ENCODE measurements at places on chromosomes 1 and 21.

DNA sequence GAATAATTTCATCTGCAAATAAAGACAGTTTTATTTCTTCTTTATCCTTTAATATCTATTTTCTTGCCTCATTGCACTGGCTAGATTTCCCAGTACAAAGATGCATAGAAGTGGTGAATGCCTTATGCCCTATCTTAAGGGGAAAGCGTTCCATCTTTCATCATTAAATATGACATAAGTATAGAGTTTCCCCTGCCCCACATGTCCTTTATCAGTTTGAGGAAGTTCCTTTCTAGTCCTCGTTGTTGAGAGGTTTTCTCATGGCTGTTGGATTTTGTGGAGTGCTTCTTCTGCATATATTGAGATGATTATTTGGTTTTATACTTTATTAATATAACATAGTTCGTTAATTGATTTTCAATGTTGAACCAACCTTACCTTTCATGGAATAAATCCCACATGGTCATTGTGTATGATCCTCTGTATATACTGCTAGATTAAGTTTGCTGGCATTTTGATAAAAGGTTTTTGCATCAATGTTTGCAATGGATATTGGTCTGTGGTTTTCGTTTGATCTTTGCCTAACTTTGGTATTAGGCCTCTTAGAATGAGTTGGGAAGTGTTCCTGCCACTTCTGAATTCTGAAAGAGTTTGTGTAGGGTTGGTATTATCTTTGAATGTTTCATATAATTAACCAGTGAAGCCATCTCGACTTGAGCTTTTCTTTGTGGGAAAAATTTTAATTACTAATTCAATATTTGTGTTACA, 15.6 kb downstream of the PRKACB start:
- DNase-seq = no peak

DNA sequence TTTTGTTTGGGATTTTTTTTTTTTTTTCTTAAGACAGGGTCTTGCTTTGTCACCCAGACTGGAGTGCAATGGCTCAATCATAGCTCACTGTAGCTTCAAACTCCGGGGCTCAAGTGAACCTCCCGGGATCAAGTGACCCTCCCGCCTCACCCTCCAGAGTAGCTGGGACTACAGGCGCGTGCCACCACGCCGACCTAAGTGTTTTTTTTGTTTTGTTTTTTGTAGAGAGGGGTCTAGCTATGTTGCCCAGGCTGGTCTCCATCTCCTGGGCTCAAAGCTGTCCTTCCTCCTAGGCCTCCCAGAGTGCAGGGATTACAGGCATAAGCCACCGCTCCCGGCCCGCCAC, 776 bp downstream of the HLCS start:
- DNase-seq = no peak

GRCh38 chr21:43694437-43695079, 24.4 kb upstream of the PDXK start:
- no peak for DNase-seq

DNA sequence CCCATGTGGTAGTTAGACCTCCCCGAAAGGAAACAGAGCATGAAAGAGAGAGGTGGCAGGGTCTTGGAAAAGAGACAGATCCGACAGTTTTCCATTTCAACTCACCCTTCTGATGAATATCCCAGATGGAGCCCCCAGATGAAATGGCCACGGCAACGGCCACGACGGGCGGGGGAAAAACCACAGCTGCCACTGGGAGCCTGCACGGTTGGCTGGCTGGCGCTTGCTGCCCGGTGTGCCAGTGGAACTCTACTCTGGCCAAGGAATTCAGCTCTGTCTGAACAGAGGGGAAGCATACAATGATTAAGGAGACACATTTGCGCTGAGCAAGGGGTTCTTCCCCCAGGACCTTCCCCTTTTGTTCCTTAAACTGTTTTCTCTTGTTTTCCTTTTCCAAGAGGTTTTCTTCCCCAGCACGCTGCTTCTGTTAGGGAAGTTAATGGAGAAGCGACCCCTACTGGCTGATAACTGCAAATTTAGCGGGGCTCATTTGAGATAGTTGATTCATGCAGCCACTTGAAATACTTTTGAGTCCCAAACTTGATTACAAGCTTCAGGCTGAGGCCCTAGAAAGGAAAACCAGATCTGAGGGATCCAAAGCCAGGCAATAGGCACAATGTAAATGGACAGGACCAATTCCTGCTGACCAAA, 1122.5 kb downstream of the NCAM2 start:
- no peak for DNase-seq

DNA sequence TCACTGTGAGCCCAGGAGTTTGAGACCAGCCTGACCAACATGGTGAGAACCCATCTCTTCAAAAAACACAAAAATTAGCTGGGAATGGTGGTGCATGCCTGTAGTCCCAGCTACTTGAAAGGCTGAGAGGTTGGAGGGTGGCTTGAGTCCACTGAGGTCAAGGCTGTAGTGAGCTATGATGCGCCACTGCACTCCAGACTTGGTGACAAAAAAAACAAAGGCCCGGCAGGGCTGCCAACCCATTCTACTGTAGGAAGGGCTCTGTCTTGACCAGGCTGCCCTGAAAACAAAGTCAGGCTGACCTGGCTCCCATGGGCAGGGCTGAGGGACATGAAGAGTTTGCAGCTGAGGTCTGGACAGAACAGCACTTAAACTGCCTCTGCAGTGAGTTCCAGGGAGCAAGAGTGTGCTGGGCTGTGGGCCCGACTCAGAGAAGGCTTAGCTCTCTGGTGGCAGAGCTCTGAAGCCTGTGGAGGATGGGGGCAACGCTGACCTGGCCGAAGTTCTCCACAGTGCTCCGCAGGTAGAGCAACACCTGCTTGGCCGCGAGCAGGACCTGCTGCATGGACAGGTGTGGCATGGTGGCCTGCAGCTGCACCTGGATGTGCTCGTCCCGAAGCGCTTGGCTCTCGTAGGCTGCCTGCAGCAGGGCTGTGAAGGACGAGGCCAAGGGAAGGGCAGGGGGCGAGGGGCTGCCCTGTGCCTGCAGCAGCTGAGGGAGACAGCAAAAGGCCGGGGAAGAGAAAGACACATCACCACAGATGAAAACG, 42.4 kb downstream of the URB1 start:
- no peak for DNase-seq

DNA sequence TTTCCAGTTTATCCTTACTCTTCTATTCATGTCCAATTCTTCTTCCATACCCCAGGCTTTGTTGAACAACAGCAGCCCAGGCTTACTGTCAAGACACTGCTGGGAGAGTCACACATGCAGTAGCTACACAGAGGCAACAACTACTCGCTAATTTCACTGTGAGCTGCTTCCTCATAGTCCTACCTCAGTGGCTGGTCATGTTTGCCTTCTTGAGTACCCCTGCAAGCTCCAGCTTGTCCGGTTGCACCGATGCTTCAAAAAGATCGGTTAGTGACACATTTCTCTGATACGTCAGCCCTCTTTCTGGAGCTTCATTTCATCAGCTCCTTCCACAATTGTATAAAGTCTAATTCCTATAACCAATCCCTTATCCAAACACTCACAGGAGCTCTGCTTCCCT, 246.7 kb upstream of the NFIA start:
- DNase-seq = no peak

GRCh38 chr1:188444526-188444925, 1615.8 kb downstream of the PLA2G4A start:
- DNase-seq = no peak

DNA sequence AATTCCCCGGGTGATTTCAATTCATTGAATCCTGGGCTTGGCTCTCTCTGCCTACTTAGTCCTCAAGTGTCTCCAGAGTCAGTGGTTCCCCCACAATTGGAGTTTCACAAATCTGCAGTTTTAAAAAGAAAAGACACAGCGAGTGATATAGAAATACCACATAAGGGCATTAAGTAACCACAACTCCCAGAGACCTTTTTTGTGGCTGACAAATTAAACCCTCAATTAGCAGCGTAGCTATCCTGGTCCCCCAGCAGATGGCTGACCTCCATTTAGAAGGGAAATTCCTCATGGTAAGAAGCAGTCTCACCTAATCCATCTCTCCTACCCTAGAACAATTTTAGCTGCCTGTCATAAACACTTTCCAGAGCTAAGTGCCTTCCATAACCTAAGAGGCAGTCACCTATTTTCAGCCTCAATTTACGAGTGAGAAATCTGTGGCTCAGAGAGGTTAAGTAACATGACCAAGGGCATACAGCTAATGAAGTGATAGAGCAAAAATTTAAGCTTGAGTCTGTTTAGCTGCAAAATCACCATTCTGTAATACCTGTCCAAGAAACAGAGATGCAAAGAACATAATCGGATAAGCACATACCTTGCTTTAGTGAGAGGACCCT, 56.0 kb upstream of the NBPF3 start:
- no peak for DNase-seq

- DNase-seq = no peak
Measured at GRCh38 chr1:204132718-204133117, 19.1 kb downstream of the ETNK2 start.

DNA sequence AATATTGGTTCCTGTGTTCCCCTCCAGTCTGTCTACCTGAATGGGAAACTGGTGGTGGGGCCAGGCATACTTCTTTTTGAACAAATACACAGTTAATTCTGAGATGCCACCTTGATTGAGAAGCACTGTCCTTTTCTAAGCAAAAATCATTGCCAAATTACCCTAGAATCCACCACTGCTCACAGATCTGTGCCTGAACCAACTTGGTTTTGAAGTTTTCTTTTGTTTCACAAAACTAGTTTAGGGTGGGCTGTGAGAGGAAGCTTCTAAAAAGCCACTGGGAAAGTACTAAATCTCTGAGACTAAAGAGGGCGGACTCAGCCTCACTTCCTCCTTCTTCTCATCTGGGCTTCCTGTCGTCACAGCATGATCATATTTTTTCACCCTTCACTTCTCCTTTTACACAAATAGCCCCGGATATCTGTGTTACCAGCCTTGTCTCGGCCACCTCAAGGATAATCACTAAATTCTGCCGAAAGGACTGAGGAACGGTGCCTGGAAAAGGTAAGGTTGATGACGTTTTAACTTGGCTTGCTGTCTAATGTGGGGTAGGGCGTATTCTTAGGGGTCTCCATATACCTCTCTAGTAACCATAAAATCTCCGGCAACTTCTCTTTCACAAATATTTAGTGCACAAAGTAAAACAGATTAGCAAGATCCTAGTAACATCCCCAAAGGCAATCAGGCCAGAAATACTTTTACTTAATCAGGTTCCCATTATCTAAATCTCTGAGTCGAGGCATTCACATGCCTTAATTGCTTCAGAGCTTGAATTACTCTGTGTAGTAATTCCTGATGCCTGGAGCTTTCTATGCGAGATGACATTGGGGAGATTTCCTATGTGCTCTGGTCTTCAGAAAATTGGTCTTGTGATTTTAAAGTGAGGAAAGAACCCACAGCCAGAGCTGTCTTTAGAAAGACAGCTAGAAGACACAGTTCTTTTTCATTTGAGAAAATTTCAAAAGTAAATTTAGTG, at the start of gene CD53:
TSS of gene CD53 (plus strand) at position 404 of the 976 bp plus-strand sequence. CDS start 18,261 bp downstream, outside the sequence.
- DNase-seq = no peak

DNA sequence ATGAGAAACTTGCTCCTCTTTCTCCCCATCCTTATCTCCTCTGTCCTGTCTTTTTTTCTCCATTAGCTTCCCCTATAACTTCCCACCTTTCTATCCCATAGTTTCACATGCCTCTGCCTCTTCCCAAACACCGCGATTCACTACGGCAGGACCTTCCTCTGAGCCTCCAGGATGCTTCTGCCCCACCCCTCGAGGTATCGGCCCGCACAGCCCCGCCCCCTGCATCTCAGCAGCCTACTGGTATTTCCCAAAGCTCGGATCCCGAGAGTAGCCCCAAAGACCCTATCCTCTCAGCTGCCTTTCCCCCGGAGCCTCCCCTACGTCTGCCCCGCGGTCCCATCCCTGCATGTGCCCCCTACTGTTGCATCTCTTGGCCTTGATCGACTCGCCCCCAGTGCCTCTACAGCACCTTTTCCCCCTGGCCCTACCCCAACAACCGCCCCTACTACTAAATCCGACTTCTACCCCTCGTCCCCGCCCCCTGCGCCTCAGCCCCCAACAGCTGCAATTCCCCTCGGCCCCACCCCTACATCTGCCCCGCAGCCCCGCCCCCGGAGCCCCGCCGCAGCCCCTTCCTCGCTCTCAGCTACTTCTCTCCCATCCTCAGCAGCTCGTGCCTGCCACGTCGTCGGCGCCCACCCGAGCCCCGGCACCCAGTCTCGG, 512 bp downstream of the PIAS3 start:
- DNase-seq = peak; percentile 73

DNA sequence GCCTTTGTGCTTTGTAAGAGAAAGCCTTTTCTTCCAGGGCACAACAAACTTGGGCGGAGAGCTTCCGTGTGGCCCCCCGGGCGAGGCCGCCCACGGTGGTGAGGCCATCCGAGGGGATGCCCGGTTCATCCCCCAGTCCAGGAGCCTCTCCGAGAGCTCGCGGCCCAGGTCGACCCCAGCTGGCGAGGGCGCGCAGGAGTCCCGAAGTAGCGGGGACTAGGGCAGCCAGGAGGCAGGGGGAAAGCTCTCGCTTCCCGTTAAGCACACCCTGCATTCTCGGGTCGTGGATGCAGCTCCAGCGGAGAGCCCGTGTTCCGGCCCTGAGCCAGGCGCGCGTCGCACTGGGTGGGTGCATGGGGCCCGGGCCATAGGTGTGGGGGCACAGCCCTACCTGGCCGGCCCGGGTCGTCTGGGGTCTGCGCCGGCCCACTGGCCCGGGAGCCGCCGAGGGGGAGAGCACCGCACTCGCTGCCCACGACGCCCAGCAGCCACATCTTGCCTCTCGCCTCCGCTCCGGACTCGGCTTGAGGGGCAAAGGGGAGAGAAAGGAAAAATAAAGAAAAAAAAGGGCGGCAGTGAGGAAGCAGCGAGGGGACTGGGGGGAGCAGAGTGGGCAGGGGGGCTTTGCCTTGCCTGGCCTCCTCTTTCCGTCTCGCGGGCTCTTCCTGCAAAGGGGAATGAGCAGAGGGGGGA, 1.8 kb downstream of the RNF220 start:
- DNase-seq = no peak

DNA sequence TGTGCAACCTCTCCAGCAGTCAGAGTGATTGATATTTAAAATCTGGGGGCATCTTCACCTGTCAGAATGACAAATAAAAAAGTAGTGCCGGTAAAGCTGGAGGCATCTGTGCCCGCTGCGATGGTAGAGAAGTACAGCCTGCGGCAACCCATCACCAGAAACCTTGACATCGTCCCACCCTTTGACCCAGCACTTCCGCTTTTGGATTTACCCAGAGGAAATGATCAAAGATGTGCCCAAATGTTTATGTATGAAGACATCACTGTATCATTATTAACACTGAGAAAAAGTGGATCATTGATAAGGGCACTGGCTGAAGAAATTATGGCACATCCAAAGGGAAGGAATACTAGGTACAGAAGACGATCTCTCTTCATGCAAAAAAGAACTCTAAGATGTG, 96.0 kb downstream of the PGBD5 start:
- DNase-seq = no peak

DNA sequence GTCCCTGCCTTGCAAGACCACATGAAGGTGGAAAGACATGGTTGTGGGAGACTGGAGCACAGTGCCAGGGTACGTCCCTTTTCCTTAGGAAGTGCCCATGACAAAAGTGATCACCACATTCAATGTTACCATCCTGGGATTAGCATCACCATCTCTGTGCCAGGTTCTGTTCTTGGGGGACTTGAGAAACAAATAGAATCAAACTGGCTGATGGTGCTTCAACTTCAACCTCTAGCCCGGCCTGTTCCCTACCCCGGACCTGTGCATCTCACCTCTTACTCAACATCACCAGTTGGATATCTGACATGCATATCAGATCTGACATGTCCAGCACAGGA, 153.3 kb downstream of the GRIK3 start:
- peak; percentile 0 for DNase-seq

Data from hepatic stellate cell (primary cell).